Thyroid gland (tissue), 4 donors: ENCODE measurements at places on chromosomes 1 and 21. TPM values are rescaled to one million over a fixed set of nuclear protein-coding genes. Genes with fewer than 3 reads are reported as not detected.
A peak's percentile ranks its signal among the peaks of the same experiment; 100 is the strongest.

DNA sequence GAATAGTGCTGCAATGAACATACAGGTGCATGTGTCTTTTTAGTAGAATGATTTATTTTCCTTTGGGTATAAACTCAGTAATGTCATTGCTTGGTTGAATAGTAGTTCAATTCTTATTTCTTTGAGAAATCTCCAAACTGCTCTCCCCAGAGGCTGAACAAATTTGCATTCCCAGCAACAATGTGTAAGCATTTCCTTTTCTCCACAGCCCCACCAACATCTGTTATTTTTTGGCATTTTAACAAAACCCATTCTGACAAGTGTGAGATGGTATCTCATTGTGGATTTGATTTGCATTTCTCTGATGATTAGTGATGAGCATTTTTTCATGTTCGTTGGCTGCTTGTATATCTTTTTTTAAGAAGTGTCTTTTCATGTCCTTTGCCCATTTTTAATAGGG, 21.9 kb upstream of the EEIG2 start:
- DNase-seq = no peak

- no peak for DNase-seq
Measured at GRCh38 chr21:36861595-36862323, 104.7 kb downstream of the HLCS start.

The PGBD5 gene
- total RNA-seq = 4.2 TPM

GRCh38 chr1:108121358-108122143, 78.6 kb downstream of the SLC25A24 start:
- peak; percentile 29 for DNase-seq

DNA sequence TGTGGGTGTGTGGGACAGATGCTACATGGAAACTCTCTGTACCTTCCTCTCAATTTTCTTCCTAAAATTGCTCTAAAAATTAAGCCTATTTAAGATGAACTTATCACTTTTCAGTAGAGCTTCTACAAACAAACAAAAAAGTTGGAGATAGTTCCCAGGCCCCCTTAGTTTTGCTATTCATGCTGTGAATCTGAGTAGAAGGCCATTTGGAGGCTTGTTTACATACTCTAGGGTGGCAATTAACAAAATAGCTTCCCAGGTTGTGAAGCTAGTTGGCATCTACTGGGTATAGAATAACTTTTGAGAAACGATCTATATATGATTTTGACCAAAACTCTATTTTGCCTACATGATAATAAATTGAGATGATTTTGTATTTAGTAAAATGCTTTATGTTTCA, 541.4 kb upstream of the B3GALT2 start:
- DNase-seq = no peak

DNA sequence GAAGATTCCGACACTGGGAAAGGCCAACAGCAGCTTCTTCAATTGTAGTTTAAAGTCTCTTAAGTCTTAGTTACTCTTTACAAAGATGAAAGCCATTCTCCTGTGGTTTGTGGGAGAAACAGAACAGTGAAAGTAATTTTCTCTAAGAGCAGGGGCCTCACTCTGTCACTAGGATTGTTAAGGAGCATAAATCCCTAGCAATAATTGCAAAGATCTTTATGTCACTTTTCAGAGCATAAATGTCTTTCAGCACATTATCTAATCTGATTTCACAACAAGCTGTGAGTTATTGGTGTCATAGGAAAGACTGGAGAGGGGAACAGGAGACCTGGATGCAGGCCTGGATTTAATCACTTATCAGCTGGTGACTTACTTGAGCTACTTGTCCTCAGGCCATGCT, 32.4 kb upstream of the DUSP23 start:
- no peak for DNase-seq

DNA sequence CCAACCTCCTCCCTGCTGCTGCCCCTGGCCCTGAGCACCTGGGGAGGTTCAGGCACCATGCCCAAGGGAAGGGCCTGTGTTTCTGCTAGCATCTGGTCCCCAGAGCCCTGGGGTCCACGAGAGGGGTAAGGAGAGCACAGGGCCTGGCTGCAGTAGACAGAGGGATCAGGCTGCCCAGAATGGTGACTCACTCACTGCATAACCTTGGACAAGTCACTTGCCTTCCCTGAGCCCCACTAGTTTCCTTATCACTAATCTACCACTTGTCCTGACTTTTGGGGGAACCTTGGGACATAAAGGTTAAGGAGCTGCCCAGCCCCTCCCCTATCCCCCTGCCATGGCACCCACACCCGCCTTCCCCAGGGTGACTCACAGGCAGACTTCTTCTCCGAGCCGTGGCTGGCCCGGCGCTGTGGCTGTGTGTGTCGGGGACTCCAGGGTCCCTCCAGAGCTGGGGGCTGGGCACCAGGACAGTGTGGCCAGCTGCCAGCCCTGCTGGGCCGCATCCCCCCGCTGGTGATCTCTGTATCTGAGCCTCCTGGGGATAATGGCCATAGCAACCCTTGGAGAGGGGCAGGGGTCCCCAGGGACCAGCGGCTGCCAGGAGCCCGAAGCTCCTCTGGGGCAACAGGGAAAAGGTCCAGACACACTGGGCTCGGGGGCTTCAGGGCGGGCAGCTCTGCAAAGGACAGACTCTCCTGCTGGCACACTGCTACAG, 4.0 kb downstream of the ARHGEF19 start:
- DNase-seq = no peak

DNA sequence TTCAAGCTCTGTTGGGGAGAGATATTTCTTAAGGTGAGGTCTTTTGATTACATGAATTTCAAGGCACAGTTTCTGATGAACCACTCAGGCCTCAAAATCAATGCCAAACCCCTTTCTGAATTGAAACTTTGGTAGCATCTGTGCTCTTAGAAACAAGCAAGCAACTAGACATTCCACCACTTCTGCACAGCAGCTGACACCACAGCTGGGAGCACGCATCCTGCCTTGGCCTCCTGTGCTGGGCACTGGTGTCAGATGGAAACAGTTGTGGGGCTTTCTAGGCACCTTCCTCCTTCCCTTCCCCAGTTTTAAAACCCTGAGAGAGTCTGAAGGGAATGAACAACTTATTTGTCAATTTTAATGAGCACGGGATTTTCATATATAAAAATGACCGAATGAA, 360.2 kb downstream of the ADGRL2 start:
- no peak for DNase-seq

DNA sequence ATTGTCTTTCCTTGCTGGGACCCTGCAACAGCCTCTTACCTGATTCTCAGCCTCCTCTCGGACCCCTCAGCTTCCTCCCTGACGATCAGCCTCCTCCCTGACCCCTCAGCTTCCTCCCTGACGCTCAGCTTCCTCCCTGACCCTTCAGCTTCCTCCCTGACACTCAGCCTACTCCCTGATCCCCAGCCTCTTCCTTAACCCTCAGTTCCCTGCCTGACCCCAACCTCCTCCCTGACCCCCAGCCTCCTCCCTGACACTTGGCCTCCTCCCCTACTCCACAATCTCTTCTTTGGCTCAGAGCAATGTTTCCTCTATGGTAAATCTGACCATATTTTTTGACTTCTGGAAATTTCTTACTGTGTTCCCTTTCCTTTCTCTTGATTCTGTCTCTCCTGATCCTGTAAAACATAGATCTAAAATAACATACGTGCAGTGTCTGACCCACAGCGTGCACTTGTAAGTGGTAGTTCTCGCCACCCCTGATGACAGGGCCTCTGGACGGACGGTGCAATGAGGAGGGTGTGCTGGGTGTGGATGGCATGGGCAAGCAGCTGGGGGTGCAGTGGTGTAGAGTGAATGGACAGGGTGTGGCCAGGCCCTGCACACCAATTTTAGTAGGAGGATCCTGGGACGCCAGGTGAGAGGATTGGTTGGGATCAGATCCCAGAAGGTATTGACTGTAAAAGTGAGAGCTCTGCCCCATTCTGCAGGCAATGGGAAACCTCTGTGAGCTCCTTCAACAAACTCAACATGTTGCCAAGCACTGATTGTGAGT, 264.1 kb downstream of the FOXD2 start:
- DNase-seq = no peak

DNA sequence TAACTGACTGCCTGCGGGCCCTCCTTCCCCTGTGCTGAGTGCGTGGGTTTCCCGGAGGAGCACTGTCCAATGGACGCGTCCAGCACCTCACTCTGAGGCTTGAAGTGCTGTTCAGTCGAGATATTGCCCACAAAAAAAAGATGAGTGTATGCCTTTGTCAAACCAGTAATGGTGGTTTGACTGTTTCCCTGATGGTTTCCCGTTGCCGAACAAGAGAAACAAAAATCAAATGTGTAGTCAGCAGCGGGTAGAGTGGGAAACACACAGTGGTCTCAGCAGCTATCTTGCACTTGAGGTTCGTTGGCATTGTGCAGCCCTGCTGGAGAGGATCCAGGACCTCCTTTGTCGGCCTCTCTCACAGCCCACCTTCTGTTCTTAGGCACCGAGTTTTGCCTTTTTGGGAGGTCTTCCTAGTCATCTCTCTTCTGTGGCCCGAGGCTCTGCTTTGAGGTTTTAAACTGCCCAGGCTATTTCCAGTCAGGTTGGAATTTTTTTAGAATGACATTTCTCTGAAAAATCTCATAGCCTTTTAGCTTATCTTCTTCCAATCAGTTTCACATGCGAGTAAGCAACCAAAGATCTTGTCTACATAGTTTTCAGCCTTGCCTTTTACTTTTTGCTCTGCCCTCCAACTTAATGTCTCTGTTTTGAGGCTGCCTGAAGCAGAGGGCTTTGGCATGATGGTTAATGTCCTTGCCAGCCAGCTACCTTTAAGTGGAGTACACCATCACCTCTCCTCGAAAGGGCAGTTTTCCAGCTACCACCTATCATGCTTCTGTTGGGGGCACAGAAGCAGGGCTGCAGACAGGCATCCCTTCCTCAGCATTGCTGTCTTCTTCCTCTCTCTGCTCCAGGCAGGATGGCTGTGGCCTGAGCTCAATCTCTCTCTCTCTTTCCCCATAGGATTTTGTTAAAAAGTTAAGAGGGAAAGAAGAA, 132.3 kb downstream of the URB2 start:
- no peak for DNase-seq

DNA sequence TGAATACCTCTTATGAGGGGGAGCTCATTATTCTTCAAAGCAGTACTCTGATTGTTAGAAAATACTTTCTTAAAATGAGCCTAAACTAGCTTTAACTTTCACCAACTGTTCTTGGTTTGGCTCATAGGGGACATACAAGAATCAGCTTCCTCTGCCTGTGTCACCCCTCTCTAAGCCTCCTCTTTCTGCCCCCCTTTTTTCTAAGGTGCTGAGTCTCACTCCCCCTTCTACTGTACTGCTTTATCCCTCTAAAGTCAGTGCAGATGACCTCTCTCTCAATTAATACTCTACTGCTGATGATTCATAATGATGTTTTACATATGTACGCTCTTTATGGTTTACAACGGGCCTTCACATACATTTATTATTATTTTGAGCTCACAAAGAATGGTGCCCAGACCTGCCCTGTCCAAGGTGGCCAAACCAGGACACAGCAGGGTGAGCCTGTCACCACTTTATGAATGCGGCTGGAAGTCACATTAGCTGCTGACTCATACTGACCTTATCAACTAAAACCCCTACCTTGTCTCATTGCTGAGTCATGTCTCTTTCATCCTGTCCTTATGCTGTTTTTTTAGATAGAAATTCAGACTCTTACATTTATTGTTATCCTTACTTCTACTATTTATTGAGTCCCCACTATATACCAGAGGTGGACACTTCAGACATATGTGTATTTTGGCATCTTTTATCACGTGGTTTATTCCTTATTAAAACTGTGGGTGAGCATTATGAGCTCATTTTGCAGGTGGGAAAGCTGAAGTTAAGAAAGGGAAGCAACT, 126.9 kb downstream of the RNF220 start:
- no peak for DNase-seq

DNA sequence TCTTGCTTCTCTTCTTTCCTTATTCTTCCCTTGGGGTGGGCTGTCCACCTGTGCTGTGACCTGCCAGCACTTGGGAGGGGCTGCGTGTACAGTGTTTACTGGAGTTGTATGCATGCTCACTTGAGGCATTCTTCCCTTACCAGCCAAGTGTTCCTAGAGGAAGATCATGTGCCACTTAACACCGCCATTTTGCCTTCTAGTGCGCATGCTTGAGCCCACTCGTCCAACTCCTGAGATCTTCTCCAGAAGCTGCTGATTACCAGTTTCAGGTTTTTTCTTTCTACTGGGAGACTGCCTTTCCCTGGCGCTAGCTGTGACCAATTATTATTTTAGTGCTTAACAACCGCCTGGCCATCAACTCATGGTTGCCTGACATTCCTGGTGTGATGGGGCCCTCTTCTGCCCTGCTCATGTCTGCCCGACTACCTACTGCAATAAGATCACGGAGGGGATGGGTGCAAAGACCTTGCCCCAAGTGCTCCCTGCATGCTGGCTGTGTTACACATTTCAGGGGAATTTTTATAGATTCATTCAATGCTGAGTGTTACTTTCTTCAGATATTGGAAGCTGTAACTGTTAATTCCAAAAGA, 74.2 kb upstream of the B3GALT5 start:
- DNase-seq = peak; percentile 30

DNA sequence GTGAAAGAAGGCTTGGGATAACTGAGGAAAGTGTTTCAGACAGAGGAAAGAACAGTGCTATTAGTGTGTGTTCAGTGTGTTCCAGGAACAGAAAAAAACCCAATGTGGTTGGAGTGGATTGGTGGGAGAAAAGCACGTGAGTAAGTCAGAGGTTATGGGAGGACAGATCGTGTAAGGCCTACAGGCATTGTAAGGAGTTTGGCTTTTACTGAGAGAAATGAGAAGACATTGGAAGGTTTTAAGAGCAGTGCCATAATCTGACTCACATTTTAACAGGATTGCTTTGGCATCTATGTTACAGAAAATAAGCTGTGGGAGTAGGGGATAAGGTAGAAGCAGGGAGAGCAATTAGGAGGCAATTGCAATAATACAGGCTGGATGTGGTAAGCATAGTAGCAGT, 4.8 kb downstream of the ARPC5 start:
- DNase-seq = no peak

The CD164L2 gene
- 0.54 TPM for total RNA-seq

GRCh38 chr1:116310180-116310579, 62.9 kb upstream of the ATP1A1 start:
- DNase-seq = no peak

GRCh38 chr1:59137276-59137615, 159.6 kb upstream of the FGGY start:
- DNase-seq = no peak

DNA sequence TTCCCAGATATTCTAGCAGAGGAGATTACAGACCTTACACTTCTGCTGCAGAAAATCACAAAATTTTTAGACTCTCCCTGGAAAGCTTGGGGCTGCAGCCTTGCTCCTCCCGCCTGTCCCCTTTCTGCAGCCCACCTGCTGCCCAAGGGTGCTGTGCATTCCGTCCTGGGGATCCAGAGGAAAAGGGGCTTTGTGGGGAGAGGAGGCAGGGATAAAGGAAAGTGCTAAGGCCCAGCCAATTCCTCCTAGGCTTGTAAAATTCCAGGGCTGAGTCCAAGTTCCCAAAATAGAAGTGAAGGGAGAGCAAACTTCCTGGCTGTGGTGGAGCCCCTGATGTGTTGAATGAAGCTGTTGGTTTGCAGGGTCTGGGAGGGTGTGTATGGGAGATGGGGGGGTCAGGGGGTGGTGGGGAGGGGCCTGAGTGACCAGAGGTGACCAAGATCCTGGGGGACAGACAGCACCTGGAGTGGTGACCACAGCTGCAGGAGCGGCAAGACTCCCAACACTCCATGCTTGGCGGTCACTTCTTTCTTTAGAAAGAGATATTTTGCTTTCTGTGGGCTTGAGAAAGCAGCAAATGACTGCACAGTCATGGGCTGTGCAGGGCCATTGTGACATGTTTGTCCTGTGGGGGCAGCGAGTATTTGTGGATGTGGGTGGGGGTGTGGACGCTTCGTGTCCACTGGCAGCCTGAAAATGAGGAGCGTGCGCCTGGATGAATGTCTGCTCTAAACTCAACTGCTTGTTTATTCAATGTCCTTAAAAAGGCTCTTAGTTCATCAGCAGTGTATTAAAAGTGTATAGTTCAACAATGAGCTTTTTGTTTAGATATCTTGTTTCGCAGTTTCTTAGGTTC, 68.4 kb downstream of the TLR5 start:
- DNase-seq = peak; percentile 19
